ENCODE measurements at places on chromosomes 5 and 9.

DNA sequence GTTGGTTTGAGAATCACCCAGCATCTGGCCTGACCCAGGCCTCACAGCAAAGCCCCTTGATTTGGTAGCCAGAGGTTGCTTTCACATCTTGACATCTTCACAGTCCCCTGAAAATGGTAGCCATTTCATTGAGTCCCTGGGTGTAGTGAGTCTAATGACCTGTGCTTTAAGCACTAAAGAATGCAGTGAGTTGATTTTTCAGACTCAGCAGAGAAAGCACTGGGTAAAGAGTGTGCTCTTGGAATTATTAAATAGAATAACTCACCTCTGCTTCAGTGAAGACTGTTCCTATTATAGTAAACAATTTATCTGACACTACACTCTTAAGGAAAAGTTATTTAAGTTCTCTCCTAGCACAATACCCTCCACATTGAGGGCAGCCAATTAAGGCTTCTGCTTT is 56.2 kb downstream of the PTCD2 start:
- DNase-seq, result no peak

- no peak for DNase-seq
These were observed 87.3 kb upstream of the GRAMD2B start for GRCh38 chr5:126335886-126336285.

DNA sequence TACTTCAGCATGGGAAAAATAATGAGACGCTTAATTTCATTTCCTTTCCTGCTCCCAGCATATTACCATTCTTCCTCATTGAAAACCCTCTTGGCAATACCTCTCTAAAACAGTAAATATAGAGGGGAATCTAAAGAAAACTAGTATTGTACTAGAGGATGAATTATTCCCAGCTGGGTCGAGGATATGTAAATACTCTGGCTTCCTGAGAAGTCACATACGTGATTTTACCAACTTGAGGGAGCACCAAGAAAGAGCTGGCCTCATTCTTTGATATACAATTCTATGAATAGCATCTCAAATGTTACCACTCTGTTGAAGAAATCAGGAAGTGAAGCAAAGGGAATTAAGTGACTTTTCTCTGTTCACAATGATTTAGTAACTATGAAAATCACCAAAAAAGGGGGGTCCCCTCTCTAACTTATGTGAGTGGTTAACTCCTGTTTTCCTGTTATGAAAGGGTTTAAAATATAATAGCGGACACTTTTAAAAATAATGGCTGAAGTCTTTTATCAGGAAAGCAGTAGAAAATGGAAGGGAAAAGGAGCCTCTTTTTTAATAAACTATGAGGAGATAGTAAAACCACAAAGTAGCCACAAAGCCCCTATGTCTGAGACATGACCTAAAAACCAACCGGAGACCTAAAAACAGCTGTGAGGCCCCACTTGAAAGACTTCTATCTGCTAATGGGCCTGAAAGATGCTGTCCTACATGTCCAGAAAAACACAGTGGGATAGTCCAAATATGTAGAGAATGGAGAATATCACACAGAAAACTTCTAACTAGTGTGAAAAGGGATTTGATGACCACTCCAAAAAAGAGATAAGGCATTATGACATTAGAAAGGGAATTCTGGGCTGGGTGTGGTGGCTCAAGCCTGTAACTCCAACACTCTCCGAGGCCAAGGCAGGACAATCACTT is 42.6 kb downstream of the LPAR1 start:
- DNase-seq, result no peak

GRCh38 chr5:133485468-133485867 is 126.9 kb downstream of the FSTL4 start:
- DNase-seq, result no peak

- no peak for DNase-seq
These were observed 45.8 kb upstream of the ERBIN start for GRCh38 chr5:65880496-65881072.

DNA sequence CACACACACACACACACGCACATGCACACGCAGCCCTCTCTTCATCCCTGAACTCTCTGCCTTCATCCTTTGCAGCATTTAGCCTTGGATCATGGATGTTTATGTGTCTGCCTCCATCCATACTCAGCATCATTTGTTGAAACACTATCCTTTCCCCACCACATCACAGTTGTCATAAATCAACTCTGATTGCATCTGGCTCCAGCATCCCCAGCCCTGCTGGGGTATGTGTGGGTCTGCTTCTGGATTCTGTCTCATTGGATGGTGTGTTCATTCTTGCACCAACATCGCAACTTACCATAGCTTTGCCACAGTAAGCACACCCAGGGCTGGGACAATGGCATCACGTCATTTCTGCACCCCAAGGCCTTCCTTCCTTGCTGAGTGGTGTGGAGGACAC is 175.4 kb downstream of the RGS3 start:
- no peak for DNase-seq

DNA sequence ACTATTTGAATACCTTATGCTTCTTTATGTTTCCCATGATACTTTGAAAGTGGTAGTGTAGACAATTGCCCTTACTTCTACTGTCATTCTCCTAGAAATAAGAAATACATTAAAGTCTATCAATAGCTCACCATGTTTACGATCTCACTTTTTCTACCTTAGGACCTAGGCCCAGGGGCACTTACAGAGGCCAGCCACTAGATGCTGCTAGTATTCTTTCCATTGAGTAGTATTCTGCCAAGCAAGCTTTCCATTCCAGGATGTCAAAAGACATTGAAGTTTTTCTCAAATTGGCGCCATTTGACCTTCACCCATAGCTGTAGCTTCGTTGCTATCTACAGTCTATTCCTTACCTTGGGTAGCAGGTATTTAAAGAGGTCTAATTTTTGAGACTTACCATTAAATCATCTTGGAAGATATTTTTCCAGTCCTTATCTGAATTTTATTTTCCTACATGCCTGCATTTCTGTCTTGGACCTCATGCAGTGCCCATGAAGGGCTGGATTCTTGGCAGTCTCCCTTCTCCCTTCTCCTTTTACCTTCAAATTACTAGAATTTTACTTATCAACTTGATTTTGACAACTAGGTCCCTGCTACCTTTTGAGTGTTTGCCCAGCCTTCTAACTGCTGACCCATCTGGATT is 246.0 kb upstream of the NUDT12 start:
- peak; percentile 78 for DNase-seq

DNA sequence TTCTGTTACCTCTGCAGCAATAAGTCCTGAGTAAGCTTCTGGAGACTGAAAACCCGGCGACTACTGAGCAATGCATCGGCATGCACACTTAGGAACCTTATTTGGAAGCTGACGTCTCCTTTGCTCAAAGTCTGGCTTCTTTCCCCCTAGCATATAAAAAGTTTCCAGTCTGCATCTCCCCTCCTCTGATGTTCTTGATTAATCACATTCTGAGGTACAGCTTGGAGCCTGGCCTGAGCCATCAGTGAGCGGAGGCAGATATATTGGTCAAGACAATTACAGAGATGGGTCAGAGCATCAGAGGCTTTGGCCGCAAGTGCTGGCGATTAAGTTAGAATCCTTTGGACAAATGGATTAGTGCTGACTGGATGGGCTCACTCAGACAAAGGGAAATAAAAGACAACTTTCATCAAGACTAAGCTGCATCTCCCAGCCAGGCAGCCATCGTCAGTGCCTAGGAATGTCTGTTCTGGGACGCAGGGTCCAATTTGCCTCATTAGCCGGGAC is 140.7 kb downstream of the MTX3 start:
- DNase-seq, result no peak

DNA sequence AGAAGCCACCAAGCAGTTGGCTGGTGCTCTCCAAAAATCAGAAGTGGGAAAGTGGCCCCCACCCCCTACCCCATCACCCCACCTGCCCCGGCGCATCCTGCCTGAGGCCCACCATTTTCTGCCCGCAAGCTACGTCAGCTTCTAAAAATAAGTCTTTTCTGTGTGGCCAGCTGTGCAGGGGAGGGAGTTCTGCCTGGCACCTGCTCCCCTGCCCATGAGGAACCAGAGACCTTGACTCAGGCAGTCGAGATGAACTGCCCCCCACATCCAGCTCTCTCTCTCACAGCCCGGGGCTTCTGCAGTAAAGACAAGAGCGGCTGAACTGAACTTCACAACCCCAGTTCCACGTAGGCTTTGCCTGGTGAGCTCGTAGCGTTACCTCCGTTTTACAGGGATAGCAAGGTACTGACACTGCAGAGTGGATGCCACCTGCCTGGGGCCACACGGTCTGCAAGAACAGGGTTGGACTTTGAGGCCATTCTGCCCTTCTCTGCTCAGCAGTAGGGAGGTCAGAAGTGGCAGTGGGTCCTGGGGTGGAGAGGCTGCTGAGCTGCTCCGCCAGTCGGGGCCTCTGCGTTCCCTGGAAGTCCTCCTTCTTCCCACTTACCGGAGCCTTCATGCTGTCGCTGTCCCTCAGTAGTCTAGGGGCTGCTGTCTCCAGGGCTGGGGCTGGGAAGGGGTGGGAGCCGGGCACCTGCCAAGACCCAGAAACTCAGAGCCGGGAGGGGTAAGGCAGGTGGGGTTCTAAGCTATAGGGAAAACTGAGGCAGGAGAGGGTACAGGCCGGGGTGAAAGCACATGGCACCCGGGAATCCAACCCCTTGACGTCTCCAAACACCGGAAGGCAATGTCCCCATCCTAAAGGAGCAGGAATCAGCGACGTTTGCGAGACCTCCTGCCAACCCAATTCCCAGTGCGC is 781 bp downstream of the ST6GALNAC4 start:
- DNase-seq, result no peak

DNA sequence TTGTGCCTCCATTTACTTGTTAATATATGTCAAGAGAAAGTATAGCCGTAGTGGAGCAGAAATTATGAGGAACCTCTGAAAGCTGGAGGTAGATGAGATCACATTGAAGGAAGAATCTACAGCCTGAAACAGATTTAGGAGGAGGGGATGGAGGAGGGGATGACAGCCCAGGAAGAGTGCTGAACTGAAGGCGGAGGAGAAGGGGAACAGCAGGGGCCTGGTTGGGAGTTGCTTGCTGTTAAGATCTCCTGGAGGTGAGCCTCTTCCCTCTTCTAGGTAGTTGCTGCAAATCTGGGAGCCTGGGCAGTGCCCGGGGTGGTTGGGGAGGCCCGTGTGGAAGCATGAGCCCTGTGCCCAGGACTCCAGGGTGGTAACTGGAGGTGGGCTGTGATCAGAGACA is 111.8 kb upstream of the SEMA6A start:
- no peak for DNase-seq

GRCh38 chr9:126411225-126411947 is 84.8 kb downstream of the MVB12B start:
- no peak for DNase-seq

DNA sequence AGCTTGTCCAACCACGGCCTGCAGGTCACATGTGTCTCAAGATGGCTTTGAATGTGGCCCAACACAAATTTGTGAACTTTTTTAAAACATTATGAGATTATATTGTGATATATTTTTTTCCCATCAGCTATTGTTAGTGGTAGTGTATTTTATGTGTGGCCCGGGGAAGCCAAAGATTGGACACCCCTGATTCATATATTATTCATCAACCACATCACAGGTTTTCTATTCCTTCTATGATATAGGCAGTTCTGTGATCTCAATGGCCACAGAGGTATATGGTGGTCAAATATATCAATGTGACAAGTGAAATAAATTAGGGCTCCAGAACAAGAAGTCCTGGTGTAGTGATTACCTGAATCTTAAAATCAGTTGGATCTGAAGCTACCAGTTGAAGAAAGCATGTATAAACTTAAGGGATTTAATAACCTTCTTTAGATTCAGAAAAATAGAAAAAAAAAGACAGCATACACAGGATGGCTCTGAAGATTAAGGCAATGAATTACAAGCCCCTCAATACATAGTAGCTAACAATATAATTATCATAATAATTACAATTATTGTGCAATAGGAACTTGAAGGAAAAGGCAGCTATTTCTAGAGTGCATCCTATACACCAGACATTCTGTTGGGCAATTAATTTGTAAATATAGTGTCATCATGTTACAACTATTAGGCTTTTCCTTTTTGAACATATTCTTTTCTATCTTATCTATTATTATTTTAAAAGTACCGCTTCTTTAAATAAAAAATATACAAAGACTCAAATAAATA is 530.4 kb upstream of the PTPRD start:
- no peak for DNase-seq

DNA sequence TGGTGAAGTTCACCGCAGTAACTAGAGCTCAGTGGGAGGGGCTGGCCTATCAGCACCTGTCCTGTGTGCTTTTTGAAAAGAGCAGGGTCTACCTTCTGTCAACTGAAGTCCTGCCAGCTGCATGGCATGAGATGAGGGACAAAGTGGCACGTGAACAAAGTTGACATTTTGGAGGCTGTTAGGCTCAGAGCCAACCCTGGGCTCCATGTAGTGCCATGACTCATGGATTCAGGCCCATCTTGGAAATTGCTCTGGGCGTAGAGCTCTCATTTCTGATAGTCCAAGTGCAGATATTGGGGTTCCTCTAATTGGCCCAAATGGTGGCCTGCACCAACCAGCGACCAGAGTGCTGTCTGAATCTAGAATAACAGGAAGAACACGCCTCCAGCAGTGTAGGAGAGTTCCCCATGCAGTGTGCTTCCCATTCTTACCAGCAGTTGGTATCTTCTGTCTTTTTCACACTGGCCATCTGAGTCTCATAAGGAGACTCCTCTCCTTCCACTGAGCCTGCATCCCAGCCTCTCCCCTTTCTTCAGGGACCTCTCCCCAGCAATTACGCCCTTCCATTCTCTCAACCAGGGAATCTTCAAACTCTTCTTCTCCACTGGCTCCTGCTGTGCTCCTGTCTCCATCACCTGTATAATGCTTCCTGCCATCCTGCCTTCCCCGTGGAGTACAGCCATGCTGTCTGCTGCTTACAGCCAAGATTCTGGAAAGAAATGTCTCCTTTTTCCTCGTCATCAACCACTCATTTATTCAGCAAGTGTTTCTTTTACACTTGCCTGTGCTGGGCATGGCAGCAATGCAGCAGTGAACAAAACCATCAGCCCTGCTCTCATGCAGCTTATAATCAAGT is 30.4 kb downstream of the IRF1 start:
- DNase-seq, result no peak

GRCh38 chr5:81852291-81853029 is 101.6 kb upstream of the SSBP2 start:
- DNase-seq, result no peak

DNA sequence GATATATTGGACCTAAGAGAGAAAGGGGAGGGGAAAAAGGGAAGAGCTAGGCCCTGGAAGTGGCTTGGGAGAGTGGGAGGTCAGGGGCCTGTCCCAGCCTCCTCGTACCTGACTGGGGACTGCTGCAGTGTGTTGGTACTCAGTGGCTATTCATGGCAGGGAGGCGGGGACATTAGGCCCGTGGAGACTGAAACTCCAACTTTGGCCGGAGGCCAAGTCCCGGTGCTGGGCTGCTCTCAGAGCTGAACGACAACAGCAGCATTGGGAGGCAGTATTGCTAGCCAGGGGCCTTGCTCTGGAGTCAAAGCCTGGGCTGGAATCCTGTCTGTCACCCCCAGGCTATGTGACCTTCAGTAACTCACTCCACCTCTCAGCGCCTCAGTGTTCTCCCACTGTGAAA is 37.8 kb downstream of the NEURL1B start:
- peak; percentile 77 for DNase-seq

DNA sequence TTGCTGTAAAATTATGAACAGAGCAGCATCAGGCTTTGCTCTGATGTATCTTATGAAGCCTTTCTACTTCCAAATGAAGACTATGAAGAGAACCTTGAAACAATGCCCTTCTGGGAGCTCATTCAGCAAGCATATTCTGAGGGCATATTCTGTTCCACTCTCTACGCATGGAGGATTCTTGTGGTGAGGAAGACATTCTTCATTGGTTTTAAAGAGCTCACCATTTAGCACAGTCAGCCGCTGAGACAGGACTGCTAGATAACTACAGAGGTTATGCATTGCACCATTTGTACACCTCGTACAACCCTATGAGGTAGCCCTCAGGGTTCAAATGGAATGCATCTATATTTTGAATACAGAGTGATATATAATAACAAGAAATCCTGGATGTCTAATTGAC is 61.0 kb downstream of the INVS start:
- no peak for DNase-seq

- DNase-seq, result no peak
These were observed 79.6 kb downstream of the TLR4 start for GRCh38 chr9:117783828-117784227.
